ENCODE measurements at places on chromosomes 11 and 22. TPM values are rescaled to one million over a fixed set of nuclear protein-coding genes. Genes with fewer than 3 reads are reported as not detected.

MSANTD2 gene
- 13.7 TPM for total RNA-seq

EMID1 gene
- 0.60 TPM for total RNA-seq

RNH1 gene
- 218 TPM for total RNA-seq

RIMBP3C gene
- total RNA-seq, result 0.35 TPM

TBX1 gene
- total RNA-seq, result 0.17 TPM

OR5P2 gene
- not detected for total RNA-seq

DNA sequence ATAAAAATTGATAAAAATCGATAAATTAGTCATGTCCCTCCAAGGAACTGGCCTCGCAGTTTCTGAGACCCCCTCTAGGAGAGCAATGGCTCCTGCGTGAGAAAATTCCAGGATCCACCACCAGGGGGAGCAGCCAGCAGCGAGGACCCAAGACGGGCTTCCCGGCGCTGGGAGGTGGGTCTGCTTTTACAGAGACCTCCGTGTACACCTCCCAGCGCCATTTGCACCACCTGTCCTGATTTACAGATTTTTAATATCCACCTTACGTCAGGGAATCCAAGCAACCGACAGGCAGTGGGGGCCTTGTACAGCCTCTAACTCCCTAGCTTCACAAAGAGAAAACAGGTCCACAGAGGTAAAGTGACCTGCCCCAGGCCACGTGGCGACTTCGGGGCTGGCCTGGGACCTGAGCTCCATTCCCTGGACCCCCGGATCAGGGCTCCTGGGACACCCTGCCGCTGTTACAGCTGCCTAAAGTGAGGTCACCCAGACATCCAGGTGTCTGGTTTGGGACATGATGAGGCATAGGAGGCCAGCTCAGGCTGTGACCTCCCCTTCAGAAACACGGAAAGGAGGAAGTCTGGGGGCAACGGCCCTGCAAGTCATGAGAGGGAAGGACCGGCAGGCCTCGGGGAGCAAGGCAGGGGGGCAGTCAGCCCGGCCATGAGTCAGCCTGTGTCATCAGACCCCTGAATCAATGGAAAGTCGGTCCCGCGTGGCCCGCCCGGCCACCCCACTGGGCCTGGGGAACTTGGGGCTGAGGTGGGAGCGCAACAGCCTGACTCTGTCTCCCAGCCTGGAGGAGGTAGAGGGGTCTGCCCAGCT, 3.5 kb downstream of the OSM start:
- peak; percentile 56 for DNase-seq

DNA sequence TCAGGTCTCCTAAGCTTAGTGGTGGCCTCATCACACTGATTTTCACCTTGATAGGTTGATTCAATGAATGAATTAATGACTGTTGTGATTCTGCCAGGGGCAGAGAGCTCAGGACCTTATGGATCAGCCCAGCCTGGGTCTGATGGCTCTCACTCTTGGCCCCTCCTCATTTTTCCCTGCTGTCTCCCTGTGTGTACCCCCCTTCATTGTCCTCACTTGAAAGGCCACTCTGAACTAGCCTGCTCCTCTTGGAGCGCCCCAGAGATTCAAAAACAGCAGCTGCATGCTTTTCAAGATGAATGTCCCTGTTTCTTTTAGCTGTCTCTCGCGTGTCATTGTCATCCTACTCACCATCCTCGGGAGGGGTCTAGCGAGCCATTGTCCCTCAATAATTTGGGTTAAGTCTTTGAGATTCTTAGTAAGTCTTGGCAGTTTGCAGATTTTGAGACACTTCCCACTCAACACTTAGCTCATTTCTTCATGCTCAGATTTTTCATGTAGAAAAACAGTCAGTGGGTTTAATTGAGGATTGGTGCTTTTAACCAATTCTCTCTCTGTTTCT, 42.5 kb upstream of the MICAL2 start:
- DNase-seq, result no peak

- no peak for DNase-seq
These were observed 61.6 kb downstream of the C11orf65 start for GRCh38 chr11:108405706-108406105.

DNA sequence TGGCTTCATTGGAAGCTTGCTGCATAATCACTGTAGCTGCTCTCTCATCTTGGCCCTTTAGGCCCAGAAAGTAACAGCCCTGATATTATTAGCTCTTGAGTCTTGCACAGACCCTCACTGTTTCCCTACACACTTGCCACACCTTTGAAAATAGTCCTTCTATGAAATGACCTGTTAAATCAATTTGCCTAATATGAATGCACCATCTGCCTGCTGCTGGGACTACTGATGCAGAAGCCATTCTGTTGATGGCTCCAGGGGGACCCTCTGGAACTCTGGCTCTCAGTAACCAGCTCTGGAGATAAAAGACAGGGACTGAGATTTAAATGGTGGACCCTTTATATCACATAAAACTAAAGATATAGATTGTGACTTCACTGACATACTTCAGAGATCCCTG, 14.7 kb upstream of the AMPD3 start:
- DNase-seq, result no peak

DNA sequence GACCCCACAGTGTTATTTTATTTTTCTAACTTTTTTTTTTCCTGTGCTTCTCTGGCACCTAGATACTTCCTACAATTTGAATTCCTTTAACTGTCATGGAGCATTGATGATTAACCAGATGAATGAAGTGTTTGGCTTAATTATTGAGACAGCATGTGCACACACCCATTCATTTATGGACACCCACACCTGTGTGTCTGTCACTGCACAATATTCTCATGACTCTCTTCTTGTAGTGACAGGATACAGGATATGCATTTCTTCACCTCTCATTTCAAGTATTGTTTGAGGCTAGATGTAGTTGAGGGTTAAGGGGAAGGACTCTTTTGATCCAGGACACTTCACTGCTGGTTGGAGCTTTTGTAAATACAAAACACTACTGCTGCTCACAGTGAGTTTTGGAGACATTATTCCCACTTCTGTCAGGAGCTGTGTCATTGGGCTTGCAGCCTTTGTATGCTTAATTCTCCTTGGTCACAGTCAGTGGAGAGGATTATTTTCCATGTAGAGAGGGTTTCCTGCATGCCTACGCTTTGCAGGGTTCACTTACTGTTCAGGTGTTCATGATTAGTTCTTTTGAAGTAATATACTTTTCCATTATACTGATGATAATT, 33.5 kb downstream of the SPECC1L start:
- DNase-seq, result no peak

GRCh38 chr11:126914166-126914565, 86.4 kb downstream of the KIRREL3 start:
- no peak for DNase-seq

GRCh38 chr11:73810637-73811036, 23.0 kb downstream of the MRPL48 start:
- DNase-seq, result no peak

DNA sequence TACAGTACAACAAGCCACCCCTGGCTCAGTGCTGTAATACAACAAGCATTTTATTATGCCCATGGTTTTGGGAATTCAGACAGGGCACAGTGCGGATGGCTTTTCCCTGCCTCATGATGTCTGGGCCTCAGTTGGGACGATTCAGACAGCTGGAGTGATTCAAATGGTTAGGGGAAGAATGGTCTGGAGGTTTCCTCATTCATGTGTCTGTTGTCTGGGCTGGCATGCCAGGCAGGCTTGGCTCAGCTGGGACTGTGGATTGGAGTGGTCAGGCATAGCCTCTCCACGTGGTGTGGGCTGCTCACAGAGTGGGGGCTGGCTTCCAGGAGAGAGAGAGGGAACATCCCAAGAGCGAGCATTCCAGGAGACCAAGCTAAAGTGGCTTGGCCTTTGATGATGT, 164.4 kb downstream of the C11orf91 start:
- DNase-seq, result no peak

- DNase-seq, result no peak
These were observed 34.2 kb upstream of the PRR5 start for GRCh38 chr22:44667829-44668189.

- DNase-seq, result no peak
These were observed 68.1 kb downstream of the GRIK4 start for GRCh38 chr11:120579611-120580031.

DNA sequence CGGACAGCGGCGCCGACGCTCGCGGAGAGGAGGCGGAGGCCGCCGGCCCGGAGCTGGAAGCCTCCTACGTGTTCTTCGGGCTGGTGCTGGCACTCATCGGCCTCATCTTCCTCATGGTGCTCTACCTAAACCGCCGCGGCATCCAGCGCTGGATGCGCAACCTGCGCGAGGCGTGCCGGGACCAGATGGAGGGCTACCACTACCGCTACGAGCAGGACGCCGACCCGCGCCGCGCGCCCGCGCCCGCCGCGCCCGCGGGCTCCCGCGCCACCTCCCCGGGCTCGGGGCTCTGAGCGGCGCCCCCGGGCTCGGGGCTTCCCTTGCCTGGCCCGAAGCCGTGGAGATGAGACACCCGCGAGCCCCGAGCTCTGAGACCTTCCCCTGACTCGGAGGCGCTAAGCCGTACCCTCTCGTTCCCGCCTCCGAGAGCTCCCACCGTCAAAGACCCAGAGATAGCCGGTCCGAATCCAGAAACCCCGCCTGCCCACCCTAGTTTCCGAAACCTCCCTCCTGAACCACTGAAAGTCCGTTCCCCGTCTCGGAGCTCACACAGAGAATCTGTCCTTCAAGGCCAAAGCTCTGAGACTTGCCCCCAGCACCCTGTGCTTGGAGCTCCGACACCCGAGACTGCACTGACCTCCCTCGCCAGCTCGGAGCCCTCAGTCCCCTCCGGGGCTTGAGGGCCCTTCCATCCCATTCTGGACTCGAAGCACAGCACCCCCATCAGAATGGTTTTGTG, 1.5 kb downstream of the TPBGL start:
- no peak for DNase-seq

DNA sequence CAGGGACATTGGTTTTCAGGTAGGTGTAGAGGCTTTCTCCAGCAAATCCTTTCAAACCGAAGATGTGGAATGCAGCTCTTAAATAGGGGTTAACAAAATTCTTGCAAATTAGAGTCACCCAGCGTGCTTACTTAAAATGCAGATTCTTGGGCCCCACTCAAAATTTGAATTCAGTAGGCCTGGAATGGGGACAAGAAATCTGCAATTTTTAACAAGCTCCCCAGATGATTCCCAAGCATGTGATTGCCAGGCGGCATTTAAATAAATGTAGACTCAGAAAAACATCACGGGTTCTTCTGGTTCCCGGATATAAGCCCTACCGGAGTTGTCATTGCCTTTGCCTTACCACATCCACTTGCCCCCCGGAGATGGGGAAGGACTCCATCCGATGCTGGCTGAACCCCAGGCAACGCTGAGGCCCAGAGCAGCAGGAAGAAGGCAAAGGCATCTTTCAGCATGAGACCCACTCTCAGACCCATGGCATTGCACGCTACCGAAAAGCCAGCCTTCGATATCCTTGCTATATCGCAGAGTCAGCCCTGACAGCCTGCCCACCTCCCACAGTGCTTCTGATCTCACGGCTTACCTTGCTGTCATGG, 134.2 kb downstream of the DSCAML1 start:
- DNase-seq, result no peak

GRCh38 chr11:7672960-7673723, at the start of gene CYB5R2:
CYB5R2 (minus strand) TSS chr11:7673500; CDS start chr11:7672825, 675 bp downstream.
- DNase-seq, result no peak

DNA sequence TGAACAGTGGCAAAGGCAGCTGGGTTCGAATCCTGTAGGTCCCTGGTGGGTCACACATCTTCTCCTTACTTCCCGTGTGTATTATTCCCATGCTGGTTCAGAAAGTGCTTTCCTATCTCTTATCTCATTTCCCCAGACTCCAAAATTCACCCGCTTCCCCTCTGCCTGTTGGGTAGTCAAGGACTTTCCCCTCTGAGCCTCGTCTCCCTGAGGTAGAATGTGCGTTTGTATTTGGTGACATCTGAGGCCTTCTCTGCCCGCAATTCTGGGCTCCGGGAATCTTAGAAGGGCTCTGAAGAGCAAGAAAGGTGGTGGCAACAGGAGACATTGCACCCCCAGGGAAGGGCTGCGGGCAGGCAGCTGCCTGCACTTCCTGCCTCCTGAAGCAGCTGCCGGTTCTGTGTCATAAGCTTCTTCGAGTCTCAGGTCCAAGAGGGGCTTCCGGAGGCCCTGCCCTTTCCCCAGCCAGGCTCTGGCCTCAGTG, 5.9 kb downstream of the LRRC32 start:
- peak; percentile 26 for DNase-seq

GRCh38 chr11:99592266-99592665, 571.5 kb downstream of the CNTN5 start:
- no peak for DNase-seq

DNA sequence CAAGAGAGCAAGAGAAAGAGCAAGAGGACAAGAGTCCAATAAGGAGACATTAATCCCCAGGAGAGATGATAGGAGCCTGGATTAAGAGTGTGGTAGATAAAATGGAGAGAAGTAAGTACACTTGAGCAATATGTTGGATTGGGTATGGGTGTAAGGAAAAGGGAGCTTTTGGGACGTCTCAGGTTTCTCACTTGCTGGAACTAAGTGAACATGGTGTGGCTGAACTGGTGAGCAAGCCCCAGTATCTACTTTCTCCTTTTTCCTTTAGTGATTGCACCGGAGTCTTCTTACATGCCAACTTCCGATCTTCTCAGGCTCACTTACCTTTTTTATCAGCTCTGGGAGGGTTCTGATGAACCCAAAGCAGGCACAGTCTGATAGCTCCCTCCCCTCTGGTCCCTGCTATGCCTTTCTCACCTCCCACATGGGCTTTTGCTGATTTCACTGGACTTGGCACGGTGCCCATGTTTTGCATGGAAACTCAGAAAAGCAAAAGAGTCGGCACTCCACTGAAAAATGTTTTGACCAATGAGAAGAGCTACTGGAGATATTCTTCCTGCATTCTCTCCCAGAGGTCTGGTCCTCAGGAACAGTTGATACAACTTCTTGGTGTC, 14.5 kb upstream of the APLNR start:
- peak; percentile 15 for DNase-seq

DNA sequence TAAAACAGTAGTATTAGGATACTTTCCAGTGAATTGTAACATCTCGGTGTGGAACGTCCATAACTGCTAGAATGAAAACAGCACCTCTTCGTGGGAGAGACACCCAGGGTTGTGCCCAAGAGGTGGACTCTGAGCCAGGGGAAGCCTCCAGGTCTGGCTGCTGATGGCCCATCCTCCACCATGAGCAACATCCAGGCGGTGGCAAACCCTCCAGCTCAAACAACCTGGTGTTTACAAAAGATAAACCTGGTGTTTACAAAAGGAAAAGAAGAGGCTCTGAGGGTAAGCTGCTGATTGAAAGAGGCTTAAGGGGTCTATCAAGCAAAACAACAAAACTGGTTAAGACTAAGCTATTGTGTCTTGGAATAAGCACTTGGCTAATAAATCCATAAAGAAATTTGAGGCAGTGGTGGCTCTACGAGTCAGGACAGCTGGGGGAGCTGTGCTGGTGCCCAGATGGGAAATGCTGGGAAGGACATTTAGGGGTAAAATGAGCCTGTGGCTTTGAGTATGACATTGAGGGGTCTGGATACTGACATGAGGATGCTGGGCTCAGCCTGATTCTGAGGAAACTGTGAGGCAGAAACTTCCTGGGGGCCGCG, 909.0 kb downstream of the BRD1 start:
- DNase-seq, result no peak

Data from HT1080 (cell line).